Caki2 (cell line): ENCODE measurements at places on chromosomes 6 and 20. TPM values are rescaled to one million over a fixed set of nuclear protein-coding genes. Genes with fewer than 3 reads are reported as not detected.

DNA sequence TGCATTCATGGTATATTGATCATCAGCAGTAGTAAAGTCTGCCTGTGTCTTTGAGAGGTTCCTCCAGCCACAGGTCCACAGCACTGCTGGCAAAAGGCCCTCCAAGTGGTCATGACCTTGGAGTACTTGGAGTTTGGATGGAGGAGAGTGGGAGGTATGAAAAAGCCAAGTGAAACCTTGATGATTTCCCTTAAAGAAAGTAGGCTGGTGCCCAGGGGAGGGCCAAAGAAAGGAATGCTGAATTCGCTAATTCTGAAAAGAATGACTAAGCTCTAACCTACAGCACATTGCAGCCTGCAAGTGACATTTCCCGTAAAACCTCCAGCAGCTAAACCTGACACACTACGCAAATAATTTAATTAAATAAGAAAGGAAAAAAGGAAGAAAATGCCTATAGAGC lies 223.4 kb upstream of the TAB2 start:
- DNase-seq: no peak

DNA sequence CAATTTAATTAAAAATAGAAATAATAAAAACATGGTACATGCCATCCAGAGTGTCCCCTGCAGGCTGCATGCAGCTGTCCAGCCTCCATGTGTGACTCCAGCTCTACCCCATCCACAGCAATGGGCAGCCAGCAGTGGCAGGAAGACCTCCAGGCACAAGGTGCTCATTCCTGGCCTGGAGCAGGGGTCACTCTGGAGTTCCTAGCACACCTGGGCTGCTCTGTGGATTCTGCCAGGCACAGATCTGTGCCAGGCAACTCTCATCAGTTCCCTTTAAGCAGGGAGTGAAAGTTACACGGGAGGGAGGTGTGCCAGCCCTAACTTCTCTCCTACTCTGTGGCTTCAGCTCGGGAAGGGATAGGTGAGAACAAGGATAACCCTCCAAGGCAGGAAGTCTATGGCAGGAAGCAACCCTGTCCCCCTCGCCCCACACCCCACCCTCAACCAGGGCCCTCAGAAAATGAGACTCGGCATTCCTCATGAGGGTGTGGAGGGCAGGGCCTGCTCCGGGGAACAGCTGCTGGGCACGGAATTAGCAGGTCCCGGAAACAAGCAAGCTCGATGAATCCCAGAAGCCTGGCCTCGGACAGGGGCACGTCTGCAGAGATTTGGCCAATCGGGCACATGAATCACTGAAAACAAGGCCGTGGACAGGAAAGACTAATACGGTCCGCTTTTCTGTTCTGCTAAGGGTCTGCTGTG lies 10.0 kb downstream of the JPH2 start:
- no peak for DNase-seq

DNA sequence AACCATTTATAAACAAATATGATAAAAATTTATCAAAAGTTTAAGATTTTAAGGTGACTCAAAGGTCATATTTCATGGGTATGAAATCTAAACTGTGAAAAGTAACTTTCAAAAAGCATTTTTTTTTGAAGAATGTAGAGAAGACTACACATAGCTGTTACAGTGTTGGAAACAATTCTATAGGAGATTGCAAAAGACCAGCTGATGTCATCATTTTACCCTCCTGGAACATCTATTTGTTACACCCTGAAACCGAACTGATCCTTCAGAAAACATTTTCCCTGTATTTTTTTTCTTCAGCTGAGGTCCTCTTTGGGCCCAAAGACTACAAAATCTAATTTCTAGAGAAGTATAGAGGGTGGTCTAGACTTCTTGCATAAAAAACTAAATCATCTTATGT lies 297.5 kb upstream of the FERMT1 start:
- no peak for DNase-seq

GRCh38 chr6:73798592-73798991 lies 102.6 kb downstream of the CD109 start:
- DNase-seq: peak; percentile 84

The TNFRSF6B gene
- total RNA-seq: 1.5 TPM in 1 of 2 replicates, not detected in the other

DNA sequence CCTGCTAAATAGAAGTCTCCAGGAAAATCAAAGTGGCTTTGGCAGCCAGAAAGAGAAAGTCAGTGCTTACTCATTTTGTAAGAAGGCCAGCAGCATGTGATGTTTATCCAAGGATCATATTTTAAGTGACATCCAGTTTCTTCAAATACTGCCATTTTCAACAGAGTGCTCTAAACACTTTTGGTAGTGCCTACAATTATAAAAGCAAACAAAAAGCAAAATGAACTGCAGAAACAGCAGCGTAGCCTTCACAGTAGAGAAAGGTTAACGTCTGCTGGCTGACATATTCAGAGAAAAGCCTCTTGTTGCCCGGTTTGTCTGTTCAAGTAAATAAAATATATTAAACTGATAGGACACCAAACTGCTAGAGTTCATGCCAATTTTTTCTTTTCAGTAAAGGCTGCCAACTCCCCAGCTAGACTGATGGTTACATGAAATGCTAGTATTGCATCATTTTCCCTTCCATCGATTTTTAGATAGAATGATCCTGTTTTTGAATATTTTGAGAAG lies 705.7 kb upstream of the SLC35B3 start:
- no peak for DNase-seq

The DST gene
- 62.2 and 71.2 TPM in 2 replicates for total RNA-seq

The LKAAEAR1 gene
- 14.4 and 25.2 TPM in 2 replicates for total RNA-seq

DNA sequence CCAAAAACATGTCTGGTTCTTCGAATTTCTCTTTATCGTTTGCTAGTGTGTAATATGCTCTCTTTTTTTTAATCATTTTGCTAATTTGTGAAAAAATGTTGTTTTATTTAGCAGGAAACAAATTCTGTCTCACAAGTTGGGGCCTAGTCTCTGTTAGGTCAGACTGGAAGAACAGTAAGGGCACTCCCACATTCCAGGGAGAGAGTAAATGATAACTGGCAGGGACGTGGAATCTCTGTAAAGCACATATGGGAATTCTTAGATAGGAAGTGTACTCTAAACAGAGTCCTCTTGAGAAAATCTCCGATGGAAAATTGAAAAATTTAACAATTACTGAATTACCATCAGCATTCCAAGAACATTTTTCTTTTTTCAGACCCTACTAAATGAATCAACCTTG lies 16.4 kb upstream of the CCDC28A start:
- DNase-seq: no peak
